CD4-positive, alpha-beta T cell treated with Interleukin-17A for 1 hour (primary cell): ENCODE measurements at places on chromosomes 16 and 17.

DNA sequence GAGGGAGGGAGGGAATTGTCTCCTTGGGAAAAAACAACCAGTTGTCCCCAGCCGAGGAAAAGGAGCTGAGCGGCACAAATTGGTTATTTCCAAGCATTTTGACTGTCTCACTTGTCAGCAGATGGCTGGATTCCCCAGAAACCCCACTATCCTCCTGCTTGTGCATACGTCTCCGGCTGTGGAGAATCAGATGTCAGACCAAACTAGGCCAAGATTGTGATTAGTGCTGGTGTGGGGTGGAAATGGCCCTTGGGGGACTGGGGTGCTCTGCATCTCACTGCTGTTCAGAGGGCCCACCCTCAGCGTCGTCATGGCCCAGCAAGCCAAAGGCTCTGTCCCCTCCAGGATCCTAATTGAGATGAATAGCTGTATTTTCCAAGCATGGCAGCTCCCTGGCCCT lies 131.7 kb upstream of the HSBP1 start:
- DNase-seq, result no peak

DNA sequence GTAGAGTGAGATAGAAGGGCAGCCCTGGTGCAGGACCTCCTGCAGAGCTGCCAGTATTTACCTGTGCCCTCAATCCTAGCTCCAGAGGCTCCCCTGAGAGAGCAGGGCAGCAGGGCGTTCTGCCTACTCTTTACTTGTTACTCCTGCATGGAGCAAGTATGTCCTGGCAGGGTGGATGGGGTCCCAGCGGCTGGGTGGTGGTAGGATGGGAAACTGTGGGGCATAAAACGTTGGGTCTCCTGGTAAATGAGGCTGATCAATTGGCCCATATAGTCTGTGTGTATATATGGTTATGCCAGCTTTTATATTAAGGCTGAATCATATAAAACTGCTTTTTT lies 192.0 kb downstream of the NTN1 start:
- no peak for DNase-seq

GRCh38 chr17:71237903-71238538 lies 882.8 kb upstream of the SOX9 start:
- no peak for DNase-seq

GRCh38 chr16:73390936-73391335 lies 343.0 kb upstream of the ZFHX3 start:
- no peak for DNase-seq

DNA sequence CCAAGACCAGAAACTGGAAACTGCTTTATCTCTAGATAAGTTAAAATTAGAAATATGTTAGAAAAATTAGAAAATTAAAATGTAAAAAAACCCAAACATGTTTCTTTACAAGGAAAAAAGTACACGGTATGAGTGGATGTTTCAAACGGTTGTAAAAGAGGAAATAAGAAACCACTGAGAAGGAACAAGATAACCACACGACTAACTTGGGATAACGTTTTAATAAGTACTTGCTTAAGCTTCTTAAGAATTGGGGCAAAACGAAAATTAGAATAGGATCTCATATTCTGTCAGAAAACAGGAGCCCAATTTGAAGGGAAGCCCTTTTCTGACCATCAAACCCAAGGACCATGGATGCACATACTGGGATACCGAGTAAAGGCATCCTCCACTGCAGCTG lies 31.0 kb downstream of the MBTPS1 start:
- no peak for DNase-seq
